WTC11 (cell line): ENCODE measurements at places on chromosomes 12 and 14. TPM values are rescaled to one million over a fixed set of nuclear protein-coding genes. Genes with fewer than 3 reads are reported as not detected.

DNA sequence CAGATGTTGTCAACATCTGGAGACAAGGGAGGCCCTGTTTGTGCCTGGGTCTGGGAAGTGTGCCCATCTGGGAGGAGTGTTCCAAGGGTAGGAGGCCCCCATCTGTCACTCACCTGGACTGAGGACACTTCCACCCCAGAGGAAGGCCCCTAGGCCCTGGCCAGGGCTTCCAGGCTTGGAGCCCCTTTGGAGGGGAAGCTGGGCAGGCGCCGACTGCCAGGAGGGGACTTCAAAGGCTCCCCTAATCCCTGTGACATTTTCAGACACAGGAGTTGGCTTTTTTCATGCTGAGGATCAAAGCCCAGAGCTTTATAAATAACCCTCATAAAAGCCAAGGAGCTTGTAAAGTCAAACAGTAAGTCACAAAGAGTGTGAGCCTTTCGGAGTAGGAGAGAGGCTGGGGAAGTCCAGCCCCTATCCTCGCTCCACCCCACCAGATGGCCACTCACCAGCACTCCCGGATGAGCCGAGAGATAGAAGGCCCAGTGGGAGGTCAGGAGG lies 17.6 kb upstream of the FAM222A start:
- peaks cover 4% of the 10 kb centered on the region; the same call in 1 of the 2 replicates for H3K4me1 ChIP-seq
- H3K27me3 ChIP-seq = peaks cover 8% of the 10 kb centered on the region
- no peaks in the 10 kb centered on the region for H3K36me3 ChIP-seq
- no peak overlapping the region for H3K4me3 ChIP-seq

DNA sequence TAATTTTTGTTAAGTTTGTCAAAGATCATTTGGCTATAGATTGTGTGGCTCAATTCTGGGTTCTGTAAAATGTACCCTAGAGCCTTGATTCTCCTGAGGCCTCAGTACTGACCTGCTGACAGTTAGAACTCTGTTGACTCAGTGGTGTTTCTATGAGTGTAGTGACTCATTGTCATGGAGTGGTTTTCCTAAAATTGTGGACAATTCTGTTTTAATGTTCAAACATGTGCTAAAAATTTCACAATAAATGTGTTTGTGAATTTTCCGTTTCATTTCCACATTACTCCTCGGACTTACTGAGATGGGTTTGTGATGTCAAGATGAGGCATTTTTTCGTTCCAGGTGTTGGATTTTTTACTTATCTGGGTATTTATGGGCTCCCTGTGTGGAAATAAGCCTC lies 695.9 kb downstream of the TMEM121 start:
- H3K4me3 ChIP-seq = no peak overlapping the region
- H3K4me1 ChIP-seq = no peaks in the 10 kb centered on the region
- peaks cover 16% of the 10 kb centered on the region for H3K27me3 ChIP-seq
- DNase-seq = no peak
- H3K27ac ChIP-seq = no peak overlapping the region

GRCh38 chr14:37223947-37224474 lies 26.3 kb downstream of the MIPOL1 start:
- H3K27ac ChIP-seq = no peak overlapping the region
- H3K36me3 ChIP-seq = peaks cover 45% of the 10 kb centered on the region
- H3K4me1 ChIP-seq = no peaks in the 10 kb centered on the region
- H3K27me3 ChIP-seq = peaks cover 10% of the 10 kb centered on the region

DNA sequence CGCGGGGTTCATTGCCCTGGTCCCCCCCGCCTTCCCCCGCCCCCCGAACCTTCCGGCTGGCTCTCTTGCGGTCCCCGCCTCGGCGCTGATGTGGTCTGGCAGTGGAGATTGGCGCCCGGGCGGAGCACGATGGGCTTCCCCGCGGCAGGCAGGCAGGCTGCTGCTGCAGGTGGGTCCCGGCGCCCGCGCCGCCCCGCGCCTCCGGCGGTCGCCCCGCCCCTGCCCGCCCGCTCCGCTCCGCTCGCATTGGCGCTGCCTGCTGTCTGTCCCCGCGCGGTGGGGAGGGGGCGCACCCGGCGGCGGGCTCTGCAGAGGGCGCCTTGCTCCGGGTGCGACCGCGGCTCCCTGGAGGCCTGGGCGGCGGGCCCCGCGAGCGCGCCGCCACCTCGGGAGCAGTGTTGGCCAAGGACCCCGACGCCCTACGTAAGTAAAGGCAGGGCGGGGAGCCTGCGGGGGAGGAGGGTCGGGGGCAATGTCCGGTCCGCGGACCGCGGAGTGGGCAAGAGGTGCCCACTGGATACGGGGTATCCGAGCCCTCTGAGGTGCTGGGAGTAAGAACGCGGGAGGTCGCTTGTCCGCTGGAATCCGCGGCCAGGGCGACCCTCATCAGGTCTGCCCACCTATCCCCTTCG lies at the start of gene AKAP5:
TSS of gene AKAP5 (plus strand) at position 309 of the 632 bp plus-strand sequence. CDS start 2,896 bp downstream, outside the sequence.
- peaks cover 4% of the 10 kb centered on the region for H3K36me3 ChIP-seq
- peak within 1 kb of the TSS; percentile 61 for H3K27ac ChIP-seq
- H3K27me3 ChIP-seq = peaks cover 3% of the 10 kb centered on the region
- peak; percentile 87 for DNase-seq
- peak within 1 kb of the TSS; percentile 80 for H3K4me3 ChIP-seq
- peaks cover 12% of the 10 kb centered on the region for H3K4me1 ChIP-seq

Gene NELL2
- total RNA-seq = 37.4 to 49.9 TPM (median 45.8 TPM) in 3 replicates
